GM12891 (cell line): ENCODE measurements at places on chromosomes 13 and 19.

- DNase-seq = no peak
Observed at GRCh38 chr19:39916236-39916635, 18.2 kb downstream of the FCGBP start.

DNA sequence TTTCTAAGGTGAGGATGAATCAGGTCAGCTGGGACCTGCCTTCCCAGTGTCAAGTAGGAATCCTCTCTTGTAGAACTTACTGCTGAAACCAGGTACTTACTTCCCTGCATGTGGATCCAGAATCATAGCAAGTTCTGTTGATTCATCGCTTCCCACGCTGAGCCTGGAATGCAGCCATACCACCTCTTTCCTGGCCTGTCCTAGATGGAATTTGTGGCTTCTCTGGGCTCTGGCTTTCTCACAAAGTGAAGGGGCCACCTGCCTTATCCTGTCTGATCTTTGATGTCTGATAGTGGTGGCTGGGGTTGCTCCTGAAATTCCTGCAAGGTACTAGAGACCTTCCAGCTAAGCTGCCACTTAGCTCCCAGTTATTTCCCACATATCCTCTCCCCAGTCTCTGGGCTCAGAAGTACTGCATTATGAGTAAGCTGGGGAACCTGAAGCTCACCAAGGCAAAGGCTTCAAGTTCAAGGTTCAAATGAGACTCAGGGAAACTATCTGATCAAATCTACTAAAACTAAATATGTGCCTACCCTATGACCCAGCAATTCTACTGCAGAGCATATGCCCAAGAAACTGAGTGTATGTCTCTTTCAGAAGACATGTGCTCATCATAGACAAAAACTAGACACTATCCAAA, 103.5 kb downstream of the SUCLA2 start:
- no peak for DNase-seq

- no peak for DNase-seq
Observed at GRCh38 chr19:19113040-19113626, 25.1 kb downstream of the TMEM161A start.

- no peak for DNase-seq
Observed at GRCh38 chr19:41226053-41226873, 7.2 kb downstream of the AXL start.

GRCh38 chr19:42197375-42197817, 20.1 kb downstream of the DEDD2 start:
- DNase-seq = no peak
